ENCODE measurements at places on chromosomes 16 and 17.

DNA sequence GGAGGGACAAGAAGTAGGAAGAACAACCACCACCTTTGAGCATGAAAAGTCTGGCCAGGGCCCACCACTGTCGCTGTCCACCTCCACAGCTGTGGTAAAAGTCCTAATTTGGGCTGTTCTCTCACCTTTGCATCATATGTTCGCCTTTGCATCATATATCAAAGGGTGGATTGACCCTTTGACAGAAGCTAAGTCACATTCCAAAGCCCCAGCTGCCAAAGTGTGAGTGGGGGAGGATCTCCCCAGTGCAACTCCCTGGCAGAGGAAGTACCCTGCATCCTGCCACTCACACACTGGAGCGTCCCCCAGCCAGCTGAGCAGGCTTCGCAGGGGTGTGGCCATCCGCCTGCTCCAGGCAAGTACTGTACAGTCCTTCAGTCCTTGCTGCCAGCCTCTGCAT, 12.7 kb upstream of the SPECC1 start:
- no peak for DNase-seq

GRCh38 chr17:34761646-34762045, 182.3 kb downstream of the TMEM132E start:
- DNase-seq, result no peak

- DNase-seq, result no peak
Observed at GRCh38 chr16:55040366-55041086, 109.9 kb downstream of the IRX5 start.

DNA sequence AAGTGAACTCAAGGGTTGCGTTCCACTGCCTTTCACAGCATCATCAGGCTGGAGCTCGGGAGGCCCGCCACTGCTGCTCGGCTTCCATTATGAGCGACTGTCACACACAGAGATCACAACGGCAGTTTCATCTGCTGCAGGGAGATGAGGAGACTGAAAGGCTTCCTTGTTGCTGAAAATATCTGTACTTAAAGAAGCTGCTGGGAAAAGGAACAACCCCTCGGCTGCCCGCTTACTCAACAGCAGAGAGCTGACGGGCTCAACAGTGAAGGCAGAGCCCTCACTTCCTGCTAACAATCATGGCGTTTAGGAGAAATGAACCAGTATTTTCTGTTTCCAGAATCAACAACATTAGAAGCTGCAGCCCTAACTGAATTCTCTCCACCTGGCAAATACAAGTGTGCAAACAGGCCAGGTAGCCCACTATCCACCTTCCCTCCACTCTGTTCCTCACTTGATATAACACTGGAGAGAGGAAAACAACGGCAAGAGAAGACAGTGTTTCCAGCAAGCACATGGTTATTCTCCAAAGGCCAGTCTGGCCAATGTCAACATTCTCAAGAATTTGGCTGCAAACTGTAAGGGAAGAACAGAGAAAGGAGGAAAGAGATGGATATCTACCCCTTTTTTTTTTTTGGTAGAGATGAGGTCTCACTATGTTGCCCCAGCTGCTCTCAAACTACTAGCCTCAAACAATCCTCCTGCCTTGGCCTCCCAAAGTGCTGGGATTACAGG, 33.7 kb downstream of the MBTPS1 start:
- DNase-seq, result no peak

- no peak for DNase-seq
Observed at GRCh38 chr16:88301886-88302285, 80.9 kb upstream of the ZNF469 start.

- no peak for DNase-seq
Observed at GRCh38 chr17:41308918-41309359, at the start of gene KRTAP16-1. Gene KRTAP16-1, minus strand, starts transcription at chr17:41309309. Its CDS starts 56 bp downstream, at chr17:41309253.

DNA sequence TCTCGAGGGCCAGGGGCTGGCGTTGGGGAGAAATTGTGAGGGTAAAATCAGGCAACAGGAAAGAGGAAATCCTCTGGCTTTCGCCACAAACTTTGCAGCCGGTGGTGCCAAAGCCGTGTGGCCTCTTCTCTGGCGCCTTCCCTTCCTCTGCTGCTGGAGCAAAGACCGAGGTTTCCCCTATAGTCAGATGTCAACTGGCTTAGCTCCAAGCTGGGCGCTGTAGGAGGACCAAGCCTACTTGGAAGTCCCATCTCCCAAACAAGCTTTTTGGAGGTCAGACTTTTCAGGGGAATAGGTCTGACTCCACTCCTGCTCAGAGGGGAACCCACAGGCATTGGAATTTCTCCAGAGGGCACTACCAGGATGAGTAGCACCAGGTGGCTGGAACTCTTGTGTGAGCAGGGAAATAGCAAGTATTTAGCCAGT, 5.0 kb downstream of the IGFBP4 start:
- DNase-seq, result no peak

Data from NCI-H345 (cell line).